Erythroblast (primary cell): ENCODE measurements at places on chromosomes 6 and 20.

GRCh38 chr6:120122401-120122800 lies 772.8 kb upstream of the MAN1A1 start:
- no peak for DNase-seq

DNA sequence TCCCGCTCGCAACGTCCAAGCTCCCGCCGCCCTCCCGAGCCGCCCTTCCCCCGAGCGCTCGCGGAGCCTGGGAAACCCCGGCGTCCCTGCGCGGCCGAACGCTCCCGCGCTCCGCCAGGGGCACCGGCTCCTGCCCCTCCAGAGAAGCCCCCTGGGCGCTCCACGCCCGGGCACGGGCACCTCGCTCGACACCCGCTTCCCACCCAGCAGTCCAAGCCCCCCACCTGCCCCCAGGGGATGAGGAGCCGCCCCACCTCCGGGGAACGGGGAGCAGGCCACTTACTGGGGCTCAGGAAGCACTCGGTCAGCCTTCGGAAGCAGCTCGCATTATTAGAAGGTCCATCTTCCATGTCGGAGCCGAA lies 1.4 kb downstream of the PDE10A start:
- DNase-seq = no peak

- DNase-seq = peak; percentile 19
These were observed 361.1 kb upstream of the PTCHD4 start for GRCh38 chr6:48472091-48472490.

DNA sequence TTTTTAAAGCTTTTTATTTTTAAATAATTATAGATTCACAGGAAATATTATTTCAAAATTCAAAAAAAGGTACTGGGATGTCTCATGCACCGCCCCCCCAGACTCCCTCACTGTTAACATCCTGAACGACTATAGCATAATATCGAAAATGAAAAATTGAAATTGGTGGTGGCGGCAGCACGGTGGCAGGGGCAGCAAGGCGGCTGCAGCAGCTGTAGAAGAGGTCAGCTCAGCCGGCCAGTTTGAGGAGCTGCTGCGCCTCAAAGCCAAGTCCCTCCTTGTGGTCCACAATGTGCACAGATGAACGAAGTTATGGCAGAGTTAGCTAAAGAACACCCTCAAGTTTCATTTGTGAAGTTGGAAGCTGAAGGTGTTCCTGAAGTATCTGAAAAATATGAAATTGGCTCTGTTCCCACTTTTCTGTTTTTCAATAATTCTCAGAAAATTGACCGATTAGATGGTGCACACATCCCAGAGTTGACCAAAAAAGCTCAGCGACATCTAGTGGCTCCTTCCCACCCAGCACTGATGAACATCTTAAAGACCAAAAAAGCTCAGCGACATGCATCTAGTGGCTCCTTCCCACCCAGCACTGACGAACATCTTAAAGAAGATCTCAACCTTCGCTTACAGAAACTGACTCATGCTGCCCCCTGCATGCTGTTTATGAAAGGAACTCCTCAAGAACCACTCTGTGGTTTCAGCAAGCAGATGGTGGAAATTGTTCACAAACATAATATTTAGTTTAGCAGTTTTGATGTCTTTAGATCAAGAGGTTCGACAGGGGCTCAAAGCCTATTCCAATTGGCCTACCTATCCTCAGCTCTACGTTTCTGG lies 100.8 kb downstream of the FAM217A start:
- DNase-seq = peak; percentile 65

DNA sequence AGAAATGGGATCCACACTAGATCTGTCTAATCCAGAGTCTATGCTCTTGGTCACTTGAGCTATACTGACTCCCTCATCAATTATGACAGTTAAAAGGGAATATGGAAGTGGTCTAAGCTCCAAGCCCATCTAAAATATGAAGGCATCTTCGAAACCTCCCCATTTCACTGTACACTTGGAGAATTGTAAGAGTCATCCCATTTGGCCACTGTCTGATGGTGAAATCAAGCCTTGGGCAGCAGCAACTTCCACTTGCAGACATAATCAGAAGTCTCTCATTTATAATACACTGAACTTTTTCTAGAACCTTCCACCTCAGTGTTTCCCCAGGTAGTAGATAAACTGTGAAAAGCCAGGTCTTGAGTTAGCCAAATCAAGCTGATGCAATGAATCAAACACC lies 26.3 kb upstream of the UBR2 start:
- DNase-seq = no peak

- no peak for DNase-seq
These were observed 103.4 kb upstream of the FOXA2 start for GRCh38 chr20:22687676-22688349.

DNA sequence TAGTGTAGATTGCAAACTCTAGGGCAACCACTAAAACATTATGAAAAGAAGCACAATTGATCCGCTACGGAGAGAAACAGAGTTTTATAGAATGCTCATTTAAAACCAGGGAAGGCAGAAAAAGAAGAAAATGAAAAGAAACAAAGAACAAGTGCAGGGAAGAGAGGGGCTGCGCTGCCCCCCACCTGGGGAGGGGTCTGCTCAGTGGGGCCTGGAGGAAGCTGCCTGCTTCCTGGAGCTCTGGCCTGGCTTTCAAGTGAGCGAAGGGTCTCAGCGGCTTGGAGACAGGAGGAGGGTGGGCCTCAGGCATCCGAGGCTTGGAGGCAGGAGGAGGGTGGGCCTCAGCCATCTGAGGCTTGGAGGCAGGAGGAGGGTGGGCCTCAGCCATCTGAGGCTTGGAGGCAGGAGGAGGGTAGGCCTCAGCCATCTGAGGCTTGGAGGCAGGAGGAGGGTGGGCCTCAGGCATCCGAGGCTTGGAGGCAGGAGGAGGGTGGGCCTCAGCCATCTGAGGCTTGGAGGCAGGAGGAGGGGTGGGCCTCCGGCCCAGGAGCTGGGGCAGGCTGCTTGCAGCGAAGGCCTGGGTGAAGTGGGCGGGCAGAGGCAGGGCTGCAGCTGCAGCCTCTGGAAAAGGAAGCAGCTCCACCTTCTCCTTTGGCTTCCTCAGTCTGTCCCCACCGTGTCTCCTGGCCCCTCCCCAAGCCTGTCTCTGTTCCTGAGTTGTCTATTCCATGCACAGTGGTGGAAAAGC lies 406.3 kb downstream of the TAF4 start:
- DNase-seq = no peak
